ENCODE measurements at places on chromosomes 7 and 10.

GRCh38 chr10:113628607-113629153 lies 35.2 kb downstream of the NRAP start:
- DNase-seq: no peak

DNA sequence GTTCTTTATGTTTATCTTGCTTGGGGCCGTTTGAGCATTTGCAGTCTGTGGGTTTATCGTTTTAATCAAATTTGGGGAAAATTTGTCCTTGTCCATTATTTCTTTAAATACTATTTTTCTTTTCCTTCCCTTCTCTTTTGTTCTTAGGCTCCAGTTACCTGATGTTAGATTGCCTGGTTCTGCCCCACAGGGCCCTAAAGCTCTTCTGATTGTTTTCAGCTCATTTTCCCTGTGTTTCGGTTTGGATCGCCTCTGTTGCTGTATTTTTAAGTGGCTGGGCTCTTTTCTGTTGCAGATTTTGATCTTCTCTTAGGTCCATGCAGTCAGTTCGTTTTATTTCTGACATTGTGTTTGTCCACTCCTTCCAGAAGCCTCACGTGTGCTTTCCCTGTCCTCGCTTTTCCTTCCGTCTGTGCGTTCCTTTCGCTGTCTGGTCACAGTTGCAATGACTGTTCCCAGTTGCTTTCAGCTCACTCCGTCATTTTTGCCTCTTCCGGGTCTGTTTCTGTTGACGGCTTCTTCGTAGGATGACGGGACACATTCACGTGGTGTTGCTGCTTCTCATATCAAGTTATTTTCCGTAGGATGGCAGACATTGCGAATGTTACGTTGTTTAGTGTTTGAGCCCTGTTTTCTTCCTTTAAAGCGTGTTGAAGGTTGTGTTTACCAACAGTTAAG lies 111.4 kb downstream of the INPP5A start:
- DNase-seq: no peak

DNA sequence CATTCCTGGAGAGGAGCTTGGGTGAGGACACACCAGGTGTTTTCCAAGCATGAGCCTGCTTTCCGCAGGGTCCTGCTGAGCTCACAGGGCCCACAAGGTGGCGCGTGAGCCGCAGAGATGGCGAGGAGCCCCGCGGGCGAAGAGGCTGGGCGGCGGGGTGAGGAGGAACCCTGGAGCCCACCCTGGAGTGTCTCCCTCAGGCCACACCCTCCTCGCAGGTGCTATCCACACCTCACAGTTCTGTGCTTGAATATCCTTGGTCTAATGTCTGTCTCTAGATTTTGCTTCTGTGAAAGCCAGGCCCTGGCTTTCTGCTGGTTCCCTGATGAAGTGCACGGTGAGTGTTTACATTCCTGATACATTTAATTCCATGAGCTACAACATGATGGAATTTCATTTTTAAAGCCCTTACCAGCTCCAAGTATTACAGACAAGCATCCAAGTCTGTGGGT lies 433.6 kb downstream of the ACTR3B start:
- no peak for DNase-seq

- no peak for DNase-seq
Measured at GRCh38 chr10:112507988-112508387, 61.0 kb downstream of the VTI1A start.
